Dermis blood vessel endothelial cell (primary cell): ENCODE measurements at places on chromosomes 2 and 18.
A peak's percentile ranks its signal among the peaks of the same experiment; 100 is the strongest.

- no peak for DNase-seq
Observed at GRCh38 chr2:108936076-108936864, 52.8 kb downstream of the EDAR start.

DNA sequence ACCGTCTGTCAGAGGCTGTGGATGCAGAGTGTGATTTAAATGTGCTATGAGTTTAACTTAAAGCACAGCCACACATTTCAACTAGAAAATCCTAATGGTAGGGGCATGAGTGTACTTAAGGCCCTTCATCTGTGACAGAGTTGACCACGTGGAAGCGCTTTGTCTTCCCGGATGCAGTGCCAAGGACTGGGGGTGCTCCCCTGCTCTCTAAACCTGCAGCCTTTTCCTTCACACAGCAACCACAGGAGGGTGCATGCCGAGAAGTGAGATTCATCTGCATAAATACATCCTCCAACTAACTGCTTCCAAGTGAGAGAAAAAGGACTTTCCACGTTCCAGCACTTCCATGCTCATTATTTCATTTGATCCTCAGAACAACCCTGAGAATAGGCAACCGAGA, 149.6 kb downstream of the MYT1L start:
- no peak for DNase-seq

- no peak for DNase-seq
Observed at GRCh38 chr2:4295680-4296079, 592.3 kb downstream of the DCDC2C start.

- peak; percentile 51 for DNase-seq
Observed at GRCh38 chr2:96528006-96528699, 8.4 kb upstream of the ARID5A start.

GRCh38 chr2:48531141-48531648, 1.2 kb downstream of the STON1 start:
- peak; percentile 34 for DNase-seq

- peak; percentile 62 for DNase-seq
Observed at GRCh38 chr2:23595601-23596251, 210.7 kb downstream of the KLHL29 start.

GRCh38 chr2:238910751-238911351, 63.0 kb downstream of the TWIST2 start:
- no peak for DNase-seq

GRCh38 chr2:133411857-133412256, 156.4 kb downstream of the NCKAP5 start:
- DNase-seq, result no peak

DNA sequence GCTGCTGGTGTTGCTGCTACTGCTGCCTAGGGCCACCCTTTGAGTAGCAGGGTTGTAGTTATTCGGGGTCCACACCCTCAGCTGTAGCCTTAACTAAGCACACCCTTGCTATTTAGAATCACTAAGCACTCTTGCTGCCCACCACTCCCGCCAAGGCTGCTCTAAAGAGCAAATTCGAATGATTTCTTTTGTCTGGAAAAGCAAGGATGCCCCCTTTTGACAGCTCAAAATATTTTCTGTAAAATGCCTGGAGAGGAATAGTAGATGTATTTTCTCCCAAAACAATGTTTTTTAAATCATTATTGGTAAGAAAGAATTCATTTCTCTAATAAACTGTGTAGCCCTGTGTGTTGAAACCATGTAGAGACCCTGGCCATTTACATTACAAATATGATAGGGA, 80.8 kb upstream of the PAPOLG start:
- DNase-seq, result no peak

- DNase-seq, result no peak
Observed at GRCh38 chr18:79754022-79754761, 43.5 kb upstream of the KCNG2 start.

- DNase-seq, result no peak
Observed at GRCh38 chr2:11566383-11566782, 32.5 kb downstream of the GREB1 start.

DNA sequence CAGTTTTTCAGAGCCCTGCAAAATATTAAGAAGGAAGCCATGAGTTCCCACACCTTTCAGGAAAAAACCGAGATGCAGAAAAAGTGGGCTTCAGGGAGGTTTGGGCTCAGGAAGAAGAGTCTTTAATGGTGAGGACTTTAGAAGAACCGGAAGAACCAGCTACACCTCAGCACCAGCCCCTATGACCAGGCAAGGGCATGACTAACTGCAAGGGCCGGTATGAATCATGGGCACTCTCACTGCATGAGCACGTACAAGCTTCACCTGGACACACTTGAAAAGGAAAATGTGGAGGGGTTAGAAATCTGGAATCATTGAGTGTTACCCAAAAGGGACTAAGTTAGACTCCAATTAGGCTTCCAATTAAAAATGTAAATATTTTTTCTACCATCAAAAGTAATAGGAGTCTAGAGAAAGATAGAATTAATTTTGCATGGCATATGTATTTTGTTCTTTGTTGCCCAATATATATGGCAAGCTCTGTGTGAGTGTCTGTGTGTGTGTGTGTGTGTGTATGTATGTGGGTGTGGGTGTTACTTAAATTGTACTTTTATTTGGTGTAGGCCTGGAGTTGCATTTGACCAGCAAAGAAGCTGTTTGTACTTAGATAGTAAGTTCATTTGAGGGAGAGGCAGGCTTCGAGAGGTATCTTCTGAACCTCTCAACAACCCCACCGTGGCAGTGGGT, 66.5 kb upstream of the THUMPD2 start:
- no peak for DNase-seq

DNA sequence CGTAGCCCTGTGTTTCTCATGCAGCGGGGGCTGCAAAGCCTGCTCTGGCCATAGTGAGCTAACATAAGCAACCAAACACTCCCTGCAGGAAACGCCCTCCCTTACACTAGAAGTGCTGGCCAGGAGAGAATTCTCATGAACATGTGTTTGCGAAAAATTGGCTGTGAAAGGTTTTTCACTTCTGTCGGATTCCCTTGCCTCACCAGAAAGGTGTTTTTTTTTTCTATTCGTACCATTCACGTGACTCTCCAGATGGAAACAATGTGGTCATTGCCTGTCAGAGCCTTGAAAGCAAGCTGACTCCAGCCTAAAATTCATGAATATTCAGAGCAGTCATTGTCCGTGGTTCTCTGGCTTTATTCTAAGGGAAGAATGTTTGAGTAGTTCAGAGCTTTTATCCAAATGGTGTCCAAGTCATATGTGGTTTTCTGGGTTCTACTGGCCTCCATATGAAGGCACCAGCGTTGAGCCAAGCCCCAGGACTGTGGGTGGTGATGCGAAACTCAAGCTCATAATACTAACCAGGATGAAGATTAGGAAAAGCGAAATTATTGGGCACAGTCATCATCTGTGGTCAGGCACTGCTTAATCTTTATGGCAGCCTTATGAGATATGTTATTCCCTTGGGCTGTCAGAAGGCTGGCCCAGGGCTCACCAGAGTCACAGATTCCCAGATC, 236.4 kb downstream of the ALPK2 start:
- peak; percentile 61 for DNase-seq

GRCh38 chr18:5451150-5451549, 92.6 kb downstream of the EPB41L3 start:
- no peak for DNase-seq

GRCh38 chr2:240759459-240759858, 60.6 kb downstream of the KIF1A start:
- no peak for DNase-seq

- no peak for DNase-seq
Observed at GRCh38 chr2:71243634-71244301, 16.9 kb upstream of the PAIP2B start.

- DNase-seq, result no peak
Observed at GRCh38 chr2:226796840-226797288, 2.8 kb downstream of the IRS1 start.

DNA sequence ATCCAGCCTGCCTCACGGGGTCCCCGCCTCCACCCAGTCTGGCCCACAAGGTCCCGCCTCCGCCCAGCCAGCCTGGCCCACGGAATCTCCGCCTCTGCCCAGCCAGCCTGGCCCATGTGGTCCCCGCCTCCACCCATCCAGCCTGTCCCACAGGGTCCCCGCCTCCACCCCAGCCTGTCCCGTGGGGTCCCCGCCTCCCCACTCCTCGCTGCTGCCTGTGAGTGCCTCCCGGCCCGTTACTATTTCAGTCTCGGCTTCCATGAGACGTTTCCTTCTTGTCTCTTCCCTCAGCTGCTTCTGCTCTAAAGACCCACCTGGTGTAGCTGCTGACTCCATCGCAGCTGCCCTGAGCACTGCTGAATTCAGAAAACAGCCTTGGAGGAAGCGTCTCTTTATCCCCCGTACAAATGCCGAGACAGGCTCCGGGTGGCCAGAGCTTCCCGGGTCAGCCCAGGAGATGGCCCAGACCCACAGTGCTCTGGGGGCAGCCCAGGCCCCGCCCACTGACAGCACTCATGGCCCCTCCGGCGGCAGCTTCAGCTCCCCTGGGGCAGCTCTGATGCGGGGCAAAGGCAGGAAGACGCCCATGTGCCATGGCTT, 69.8 kb downstream of the NFATC1 start:
- peak; percentile 56 for DNase-seq

GRCh38 chr2:67650291-67651133, 253.4 kb downstream of the ETAA1 start:
- peak; percentile 74 for DNase-seq

GRCh38 chr2:52874466-52875106, 893.0 kb upstream of the CHAC2 start:
- no peak for DNase-seq

DNA sequence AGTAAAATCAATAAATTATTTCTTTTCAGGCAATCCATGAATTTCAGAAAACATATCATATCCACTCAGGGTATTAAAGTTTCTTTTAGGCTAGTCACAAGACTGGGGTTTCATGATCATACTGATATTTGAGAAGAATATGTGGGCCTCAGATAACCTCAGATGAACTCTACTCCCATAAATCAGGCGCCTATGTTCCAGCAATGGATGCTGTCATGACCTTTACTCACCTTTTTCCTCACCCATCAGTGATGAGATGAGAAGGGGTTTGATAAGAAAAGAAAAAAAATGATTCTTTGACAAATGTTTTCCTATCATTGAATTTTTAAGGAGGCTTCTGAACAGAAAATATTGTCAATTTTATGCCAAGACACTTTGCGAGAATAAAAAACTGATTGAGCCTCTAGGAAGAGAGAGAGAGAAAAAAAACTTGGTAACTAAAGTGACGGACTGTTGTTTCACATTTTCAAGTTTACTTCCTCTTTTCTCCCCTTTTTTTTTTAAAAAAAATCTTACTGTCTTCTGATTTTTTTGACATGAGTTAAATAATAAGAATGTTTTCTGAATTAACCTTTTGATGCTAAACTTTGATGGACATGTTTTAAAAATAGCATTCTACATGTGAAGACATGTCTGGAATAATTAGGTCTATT, 309.1 kb upstream of the MAP2 start:
- DNase-seq, result no peak

- DNase-seq, result no peak
Observed at GRCh38 chr18:44541159-44541558, 139.5 kb upstream of the SETBP1 start.

DNA sequence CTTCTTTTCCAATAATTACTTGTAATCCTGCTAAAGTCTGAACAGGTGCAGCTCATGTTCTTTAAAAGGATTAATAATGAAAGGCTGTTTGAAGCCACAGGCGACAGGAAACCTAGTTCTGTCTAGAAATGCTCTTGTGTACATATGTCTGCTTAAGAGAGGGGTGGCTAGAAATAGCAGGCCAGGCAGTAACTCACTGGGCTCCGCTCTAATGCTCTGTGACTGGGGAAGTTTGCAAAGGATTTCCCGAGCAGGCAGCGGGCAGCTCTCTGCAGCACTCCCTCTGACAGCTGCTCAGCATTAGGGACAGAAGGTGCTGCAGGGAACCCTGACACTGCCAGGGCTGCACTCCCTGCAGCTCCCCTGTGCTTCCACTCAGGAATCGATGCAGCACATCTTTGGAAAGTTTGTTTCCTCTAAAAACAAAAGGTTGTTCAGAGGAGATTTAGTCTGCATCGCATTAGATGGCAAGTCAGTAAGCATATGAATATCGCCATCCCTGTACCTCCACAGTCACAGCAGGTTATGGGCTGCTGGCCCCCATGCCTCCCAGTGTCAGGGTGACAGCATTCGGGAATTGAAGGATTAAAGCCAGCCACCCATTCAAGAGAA, 33.1 kb upstream of the TTC39C start:
- DNase-seq, result no peak

DNA sequence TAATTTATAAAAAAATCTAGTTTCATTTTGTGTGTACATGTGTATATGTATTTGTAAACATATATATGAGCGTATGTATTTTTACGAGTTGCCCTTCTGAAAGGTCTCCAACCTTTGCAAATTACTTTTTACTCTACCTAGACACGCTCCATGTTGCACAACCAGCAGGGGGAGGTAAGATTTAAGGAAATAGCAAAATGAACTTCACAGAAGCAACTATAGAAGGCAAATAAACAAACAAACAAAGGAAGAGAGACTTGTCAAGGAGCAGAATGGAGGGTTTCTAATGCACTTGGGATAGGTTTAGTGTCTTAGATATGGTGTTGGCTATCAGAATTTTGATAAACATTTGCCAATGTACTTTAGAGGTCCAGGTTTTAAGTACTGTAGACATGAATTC, 820.5 kb upstream of the POU3F3 start:
- no peak for DNase-seq

DNA sequence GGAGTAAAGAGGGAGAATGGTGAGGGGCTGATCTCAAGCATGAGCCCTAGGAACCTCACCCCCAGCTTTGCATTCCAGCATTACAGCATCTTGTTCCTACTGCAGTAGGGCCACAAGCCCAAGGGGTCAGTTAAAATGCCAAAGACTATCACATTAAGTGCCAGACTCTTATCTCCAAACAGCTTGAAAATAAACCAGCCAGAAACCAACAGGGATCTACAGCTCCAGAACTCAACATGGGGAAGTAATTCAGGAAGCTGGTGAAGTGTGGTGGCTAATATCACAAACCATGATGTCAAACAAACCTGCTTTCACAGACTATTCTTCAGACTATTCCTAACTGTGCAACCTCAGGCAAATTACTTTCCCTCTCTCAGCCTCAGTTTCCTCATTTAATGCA, 278.3 kb downstream of the TNS1 start:
- no peak for DNase-seq

DNA sequence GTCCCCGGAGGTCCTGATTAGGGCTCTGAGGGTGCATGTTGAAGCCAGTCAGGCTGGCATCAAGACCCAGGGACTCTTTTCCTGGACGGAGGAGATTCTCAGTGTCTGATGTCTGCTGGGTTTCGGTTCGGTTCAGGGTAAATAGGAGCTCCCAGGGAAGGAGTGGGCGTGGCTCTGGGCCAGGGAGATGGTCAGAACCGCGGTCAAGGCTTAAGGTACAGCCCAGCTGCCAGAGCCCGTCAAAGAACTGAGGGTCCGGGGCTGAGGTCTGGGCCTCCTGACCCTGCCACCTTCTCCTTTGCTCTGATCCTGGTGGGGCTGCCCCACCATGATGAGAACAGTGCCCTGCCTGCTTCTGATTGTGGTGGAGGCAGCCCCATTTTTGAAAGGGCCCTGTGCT, 39.8 kb downstream of the LPIN1 start:
- no peak for DNase-seq

- no peak for DNase-seq
Observed at GRCh38 chr18:37720663-37721062, 155.1 kb upstream of the CELF4 start.

- no peak for DNase-seq
Observed at GRCh38 chr2:180463608-180464007, 456.5 kb upstream of the CWC22 start.

- no peak for DNase-seq
Observed at GRCh38 chr2:188238386-188238785, 53.3 kb upstream of the GULP1 start.
